ENCODE measurements at places on chromosomes 5 and 9. TPM values are rescaled to one million over a fixed set of nuclear protein-coding genes. Genes with fewer than 3 reads are reported as not detected.

- H3K4me3 ChIP-seq = no peak overlapping the region
- H3K4me1 ChIP-seq = no peaks in the 10 kb centered on the region
- H3K27ac ChIP-seq = no peak overlapping the region
- H3K36me3 ChIP-seq = no peaks in the 10 kb centered on the region
- DNase-seq = no peak
These were observed 24.3 kb downstream of the GCNT4 start for GRCh38 chr5:75028090-75028489.

The GARIN3 gene
- total RNA-seq = not detected

The HTR4 gene
- total RNA-seq = not detected

GRCh38 chr9:13171261-13171660, 108.2 kb downstream of the MPDZ start:
- H3K4me1 ChIP-seq = no peaks in the 10 kb centered on the region
- H3K27ac ChIP-seq = no peak overlapping the region
- H3K36me3 ChIP-seq = peaks cover 8% of the 10 kb centered on the region
- H3K4me3 ChIP-seq = no peak overlapping the region
- DNase-seq = no peak
